Stimulated activated CD8-positive, alpha-beta memory T cell treated with anti-CD3 and anti-CD28 coated beads, Interleukin-4, amount 100 ng/mL, for 1 hour (primary cell): ENCODE measurements at places on chromosomes 6 and 20.

DNA sequence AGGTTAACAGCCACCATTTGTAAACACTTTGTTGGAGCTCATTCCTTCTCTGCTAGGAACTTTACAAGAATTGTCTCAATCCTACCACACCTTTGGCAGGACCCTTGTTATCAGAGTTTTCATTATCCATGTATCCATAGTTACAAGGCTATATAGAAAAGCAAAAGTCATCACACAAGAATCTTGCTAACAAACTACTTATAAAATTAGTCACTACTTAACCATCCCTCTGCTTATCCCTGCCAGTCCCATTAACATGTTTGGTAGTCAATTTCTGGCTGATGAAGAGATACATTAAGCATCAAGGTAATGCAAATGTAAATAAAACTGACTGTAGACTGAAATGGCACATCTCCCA is 10.4 kb downstream of the ZSWIM3 start:
- DNase-seq: no peak

DNA sequence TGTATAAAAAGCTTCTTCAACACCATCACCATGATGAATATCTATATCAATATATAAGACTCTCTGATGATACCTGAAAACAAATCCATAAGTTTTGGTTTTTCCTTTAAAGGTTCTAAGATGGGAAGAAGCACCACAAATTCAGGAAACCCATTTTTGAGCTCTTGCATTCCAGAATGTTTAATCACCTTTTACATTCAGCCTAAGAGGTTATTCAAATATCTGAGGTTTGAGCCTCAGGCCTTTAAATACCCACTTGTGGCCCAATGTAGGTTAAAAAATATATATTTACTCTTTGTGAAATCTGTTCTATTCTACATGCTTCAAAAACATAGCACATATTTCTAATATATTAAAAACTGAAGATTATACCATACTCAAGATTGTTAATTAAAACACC is 17.6 kb downstream of the HDAC2 start:
- DNase-seq: no peak

DNA sequence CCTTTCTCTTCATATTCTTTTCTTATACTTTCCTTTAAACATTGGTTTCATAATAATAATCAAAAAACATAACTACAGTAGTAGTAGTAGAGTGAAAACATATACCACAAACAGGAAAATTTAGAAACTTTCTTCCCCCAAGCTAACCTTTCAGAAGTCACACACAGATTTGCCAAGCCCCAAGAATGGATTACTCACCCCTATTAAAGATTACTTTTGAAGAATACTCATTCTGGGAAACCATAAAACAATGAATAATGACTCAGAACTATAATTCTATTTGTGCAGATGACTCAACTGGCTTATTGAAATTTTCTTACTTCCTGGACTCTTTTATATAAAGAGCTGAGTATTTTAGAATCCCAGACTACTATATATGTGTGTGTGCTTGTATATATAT is 119.4 kb upstream of the GJE1 start:
- DNase-seq: no peak

GRCh38 chr6:125989631-125990030 is 3.3 kb downstream of the TRMT11 start:
- DNase-seq: no peak

- DNase-seq: no peak
Measured at GRCh38 chr6:12013307-12013719, 1.2 kb downstream of the HIVEP1 start.
